ENCODE measurements at places on chromosomes 3 and 15.

DNA sequence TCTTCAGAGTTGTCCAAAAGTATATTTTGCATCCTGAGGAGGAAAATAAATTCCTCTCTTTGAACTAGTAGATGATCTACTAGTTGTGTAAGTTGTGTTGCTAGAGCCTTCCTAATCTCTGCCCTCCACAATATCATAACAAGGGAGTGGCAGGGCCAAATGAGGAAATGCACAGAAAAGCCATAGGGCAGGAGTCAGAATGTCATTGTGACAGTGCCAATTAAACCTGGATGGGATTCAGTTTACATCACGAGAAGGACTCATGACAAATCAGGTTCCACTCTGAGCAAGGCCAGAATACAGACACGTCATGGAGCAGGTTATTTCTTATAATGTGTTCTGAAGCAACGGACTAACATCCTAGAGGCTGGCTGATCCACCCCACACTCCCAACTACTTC is 483.2 kb downstream of the CNTN6 start:
- no peak for DNase-seq

DNA sequence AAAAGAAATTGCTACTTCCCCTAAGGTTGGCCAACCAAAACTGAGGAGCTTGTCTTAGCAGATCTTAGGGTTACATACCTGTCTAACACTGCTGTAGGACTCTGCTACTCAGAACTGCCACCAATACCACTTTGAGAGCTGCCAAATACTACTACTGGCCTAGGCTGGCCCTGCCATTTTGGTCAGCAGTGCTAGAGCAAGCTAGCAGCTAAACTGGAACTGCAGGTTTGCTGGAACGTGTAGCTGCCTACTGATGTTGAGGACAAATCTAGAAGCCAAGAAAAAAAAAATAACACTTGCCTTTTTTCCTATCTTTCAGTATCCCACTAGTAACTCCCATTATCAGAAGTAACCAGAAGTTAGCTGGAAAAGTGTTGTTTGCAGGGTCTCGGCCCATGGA is 387.4 kb downstream of the RBMS3 start:
- no peak for DNase-seq

GRCh38 chr3:185070491-185071286 is 82.2 kb downstream of the C3orf70 start:
- DNase-seq = peak; percentile 4

- no peak for DNase-seq
Observed at GRCh38 chr3:43166406-43166805, 60.5 kb upstream of the POMGNT2 start.

- DNase-seq = no peak
Observed at GRCh38 chr3:129268396-129268795, 10.3 kb upstream of the HMCES start.
